ENCODE measurements at places on chromosomes 3 and 15. TPM values are rescaled to one million over a fixed set of nuclear protein-coding genes. Genes with fewer than 3 reads are reported as not detected.

DNA sequence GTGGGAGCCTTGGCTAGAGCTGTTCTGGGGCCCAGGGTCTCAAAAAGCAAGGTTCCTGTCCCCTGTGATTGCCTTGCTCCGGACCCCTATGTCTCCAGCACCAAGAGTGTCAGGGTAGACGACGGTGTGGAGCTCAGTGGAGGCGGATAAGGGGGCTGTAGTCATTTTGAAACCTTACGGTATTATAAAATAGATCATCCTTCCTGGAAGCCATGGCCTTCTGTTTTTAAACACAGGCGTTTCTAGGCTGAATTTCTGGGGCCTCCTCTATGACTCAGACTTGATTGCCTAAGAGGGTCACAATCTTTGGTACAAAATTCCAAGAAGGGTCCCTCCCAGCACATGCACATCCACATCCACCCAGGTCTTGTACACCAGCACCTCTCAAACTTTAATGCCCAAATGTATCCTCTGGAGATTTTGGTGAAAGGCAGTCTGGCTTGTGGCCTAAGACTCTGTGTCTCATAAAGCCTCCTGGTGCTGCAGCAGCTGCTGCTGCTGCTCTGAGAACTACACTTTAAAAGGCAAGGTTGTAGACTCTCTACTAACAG lies 70.5 kb upstream of the XCR1 start:
- DNase-seq, result no peak

DNA sequence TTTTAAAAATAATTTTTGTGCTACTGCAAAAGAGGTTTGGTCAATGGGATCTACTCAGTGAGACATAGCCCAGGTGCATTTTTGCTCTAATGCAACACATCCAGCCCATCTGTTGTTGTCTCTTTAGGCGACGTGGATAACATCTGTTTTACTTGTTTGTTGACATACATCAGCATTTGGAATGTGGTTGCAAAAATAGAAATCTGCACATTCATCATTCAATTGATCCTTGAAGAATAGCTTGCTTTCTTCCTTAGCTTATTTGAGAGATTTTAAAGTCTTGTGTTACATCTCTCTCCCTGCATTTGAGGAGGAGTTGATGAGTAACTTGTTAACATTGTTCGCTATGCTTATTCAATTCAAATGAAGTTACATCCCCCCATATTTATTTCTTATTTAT lies 1202.3 kb downstream of the NSUN3 start:
- no peak for DNase-seq

DNA sequence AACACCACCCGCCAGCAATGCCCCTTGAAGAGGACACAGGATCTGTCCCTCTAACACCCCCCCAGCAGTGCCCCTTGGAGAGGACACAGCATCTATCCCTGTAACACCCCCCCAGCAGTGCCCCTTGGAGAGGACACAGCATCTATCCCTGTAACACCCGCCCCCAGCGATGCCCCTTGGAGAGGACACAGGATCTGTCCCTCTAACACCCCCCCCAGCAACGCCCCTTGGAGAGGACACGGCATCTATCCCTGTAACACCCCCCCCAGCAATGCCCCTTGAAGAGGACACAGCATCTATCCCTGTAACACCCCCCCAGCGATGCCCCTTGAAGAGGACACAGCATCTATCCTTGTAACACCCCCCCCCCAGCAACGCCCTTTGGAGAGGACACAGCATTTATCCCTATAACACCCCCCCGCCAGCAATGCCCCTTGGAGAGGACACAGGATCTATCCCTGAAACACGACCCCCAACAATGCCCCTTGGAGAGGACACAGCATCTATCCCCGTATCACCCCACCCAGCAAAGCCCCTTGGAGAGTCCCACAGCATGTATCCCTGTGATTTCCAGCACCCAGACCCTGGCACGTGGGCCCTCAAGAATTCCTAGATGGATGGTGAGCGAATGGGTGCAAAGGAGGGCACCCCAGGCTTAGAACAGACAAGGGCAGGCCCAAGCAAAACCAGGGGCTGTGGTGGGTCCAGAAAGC lies 26.9 kb downstream of the TNK2 start:
- no peak for DNase-seq

DNA sequence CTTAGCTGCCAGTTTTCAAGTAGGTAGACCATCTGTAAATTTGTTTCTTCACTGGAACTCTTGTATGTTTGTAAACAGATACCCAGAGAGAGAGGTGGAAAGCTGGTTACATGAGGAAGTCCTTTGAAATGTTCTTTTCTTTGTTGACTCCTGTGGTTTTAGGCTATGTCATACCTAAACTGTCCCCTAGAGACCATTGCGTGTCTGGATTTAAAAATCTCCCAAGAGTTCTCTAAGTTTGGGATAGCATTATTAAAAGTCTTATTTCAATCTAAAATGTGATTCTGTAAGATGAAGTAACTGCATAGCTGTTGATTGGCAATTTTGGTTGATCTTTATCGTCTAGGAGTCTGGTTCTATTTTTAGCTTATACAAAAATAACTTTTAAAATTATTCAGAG lies 127.2 kb downstream of the GHSR start:
- no peak for DNase-seq

GRCh38 chr3:115960799-115961198 lies 337.5 kb downstream of the GAP43 start:
- no peak for DNase-seq

B2M gene
- 1,011 TPM for total RNA-seq

CNTN3 gene
- total RNA-seq, result 0.46 TPM

DNA sequence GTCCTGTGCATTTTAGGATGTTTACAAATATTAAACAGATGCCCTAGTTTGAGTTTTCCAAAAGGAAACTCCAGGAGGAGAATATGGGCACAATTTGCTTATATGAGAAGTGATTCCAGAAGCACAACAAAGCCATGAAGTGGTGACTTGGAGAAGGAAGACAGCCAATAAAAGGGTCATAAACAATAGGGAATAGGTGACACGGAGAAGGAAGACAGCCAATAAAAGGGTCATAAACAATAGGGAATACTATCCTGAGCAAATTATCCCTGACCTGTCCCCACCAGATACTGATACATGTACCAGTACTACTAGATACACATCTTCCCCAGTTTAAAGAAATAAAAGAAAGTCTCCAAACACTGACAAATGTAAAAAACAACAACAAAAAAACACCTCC lies 663.6 kb downstream of the GBE1 start:
- DNase-seq, result no peak

P3H2 gene
- total RNA-seq, result 75.6 TPM

GRCh38 chr3:136802481-136802996 lies 16.4 kb upstream of the SLC35G2 start:
- DNase-seq, result no peak

ALG1L2 gene
- total RNA-seq, result not detected

DNA sequence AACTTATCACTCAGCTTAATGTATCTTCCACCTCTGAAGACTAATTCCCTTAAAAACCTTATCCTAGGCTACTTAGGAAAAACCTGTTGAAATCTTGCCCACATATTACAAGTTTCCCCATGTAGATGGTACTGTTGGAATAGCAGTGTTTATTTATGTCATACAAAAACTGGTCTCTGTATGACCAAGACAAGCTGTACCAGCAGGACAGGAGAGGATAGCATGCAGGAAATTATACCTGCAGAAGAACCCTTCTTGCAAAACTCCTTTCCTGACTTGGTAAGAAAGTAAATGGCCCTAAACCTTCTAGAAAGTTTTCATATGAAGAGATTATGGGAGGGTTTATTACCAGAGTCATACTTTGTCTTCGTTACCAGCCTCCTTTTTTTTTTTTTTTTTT lies 25.3 kb upstream of the RNF111 start:
- no peak for DNase-seq

DNA sequence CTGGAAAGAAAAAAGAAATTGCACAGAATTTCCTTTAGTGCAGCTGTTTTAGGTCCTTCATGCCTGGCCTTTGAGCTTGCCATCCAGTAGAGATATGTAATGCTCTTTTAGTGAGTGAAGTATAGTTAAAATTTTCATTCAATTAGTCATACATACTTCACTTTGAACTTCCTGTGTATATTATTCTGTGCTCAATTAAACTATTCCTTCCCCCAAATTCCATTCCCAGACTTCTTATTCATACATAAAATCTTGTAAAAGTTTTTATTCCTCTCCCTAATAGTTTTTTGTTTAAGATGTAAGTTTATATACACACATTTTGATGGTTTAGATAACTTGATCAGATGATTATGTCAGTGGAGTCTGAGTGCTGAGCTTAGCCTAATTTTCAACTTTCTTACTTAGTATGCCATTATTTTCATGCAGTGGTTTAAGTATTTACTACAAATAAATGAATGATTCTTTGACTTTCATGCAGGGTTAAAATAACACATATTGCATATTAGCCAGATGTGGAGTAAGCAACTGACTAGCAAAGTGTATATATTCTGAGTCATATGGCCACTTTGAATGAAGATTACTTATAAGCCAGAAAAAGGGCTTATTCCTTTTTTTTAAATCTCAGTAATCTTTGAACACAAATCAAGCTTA lies 42.5 kb upstream of the ABHD10 start:
- no peak for DNase-seq

- DNase-seq, result no peak
Measured at GRCh38 chr3:40719660-40720287, 195.0 kb downstream of the ZNF621 start.

DNA sequence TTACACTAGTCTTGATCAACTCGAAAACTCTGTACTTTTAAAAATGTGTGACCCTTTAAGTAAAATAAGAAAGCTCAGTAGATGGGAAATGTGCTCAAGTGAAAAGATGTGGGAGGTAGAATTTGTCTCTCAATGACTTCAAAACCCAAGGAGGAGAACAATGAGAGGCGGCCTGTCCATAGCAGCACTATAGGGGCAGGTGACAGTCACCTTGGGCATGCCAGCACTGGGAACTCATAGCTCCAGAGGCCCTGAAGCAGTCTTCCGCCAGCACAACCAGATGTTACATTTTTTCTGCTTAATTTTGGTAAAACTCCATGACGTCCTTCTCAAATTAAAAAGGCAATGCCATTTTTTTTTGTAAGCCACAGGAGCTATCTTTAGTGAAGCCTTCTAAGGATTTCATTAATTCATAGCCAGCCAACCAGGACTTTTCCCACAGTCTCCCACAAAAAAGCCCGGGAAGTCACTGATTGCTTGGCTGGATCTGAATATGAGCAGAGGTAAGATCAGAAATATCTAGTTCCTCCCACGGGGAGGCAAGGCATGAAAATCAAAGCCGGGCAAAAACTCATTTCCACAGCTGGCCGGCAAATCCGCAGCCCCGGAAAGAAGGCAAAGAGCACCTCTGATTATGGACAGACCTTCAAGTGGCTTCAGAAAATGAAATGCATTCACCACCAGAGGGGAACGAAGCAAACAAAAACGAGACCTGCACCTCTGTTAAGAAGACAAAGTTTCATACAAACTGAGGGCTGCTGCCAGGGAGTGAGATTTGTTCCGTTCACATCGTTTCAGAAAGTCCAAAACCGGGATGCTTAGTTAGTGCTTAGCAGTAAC lies 10.5 kb downstream of the IL17RD start:
- DNase-seq, result no peak

All from epithelial cell of proximal tubule (primary cell).